Right renal pelvis (tissue), 4 donors: ENCODE measurements at places on chromosomes 13 and 19.

GRCh38 chr13:71605744-71606143 lies 261.3 kb downstream of the DACH1 start:
- no peak for DNase-seq

DNA sequence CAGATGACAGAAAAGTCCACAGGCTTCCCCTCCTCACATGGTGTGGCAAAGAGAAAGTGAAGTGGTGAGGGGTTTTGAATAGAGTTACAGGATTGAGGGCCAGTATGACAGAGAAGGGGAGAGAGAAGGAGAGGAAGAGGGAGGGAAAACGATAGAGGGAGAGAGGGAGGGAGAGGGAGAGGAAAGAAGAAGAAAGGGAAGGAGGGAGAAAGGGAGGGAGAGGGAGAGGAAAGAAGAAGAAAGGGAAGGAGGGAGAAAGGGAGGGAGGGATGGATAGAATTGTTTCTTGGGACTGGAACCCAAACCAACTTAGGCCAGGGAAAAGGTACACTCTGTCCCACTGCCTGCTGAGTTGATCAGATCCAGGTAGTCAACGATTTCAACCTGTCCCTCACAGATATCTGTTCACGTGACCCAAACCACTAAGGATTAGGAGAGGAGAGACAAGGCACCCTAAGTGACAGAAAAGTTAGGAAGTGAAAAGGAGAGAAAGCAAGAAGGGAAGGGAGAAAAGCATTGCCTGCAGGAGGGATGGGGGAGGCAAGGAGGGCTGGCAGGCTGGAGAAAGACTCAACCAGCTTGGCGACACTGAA lies 8.1 kb upstream of the IGFL3 start:
- no peak for DNase-seq

GRCh38 chr13:76019421-76020044 lies 383.4 kb downstream of the LMO7 start:
- no peak for DNase-seq

GRCh38 chr19:55346725-55347441 lies 7.2 kb downstream of the KMT5C start:
- DNase-seq, result no peak

DNA sequence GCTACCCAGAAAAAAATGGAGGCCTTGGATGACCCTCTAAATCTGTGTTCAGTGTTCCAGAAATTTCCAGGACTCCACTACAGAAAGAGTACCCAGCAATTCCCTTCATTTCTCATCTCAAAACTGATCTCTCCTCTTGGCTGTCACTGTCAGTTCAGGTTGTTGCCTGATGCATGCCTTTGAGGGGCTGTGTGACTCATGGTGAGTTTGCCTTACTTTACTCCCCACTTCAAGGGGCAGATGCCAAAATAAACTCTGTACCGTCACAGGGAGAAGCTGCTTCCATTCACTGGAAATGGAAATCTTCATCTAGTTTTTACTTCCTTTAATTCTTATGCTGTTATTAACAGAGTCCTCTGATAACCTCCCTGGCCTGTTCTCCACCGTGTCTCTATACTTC lies 1075.0 kb downstream of the DIAPH3 start:
- no peak for DNase-seq

DNA sequence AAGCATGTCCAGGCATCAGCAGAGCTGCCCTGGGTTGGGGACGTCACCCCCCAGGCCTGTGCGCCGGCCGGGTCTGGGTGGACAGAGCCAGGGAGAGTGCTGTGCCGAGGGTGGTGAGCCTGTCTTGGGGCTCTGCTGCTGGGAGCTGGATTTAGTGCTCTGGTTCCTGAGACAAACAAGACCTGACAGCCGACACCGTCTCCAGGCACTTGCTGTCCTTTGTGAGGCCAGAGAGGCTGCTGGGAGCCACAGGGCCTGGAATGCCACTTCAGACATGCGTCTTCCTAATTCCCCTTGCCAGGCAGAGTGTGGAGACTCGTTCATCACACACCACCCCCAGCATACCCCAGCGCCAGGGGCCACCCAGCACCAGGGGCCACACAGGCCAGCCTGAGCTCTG lies 165.8 kb downstream of the KDM4B start:
- no peak for DNase-seq
